IMR-90 (cell line): ENCODE measurements at places on chromosomes 16 and 17. TPM values are rescaled to one million over a fixed set of nuclear protein-coding genes. Genes with fewer than 3 reads are reported as not detected.

DNA sequence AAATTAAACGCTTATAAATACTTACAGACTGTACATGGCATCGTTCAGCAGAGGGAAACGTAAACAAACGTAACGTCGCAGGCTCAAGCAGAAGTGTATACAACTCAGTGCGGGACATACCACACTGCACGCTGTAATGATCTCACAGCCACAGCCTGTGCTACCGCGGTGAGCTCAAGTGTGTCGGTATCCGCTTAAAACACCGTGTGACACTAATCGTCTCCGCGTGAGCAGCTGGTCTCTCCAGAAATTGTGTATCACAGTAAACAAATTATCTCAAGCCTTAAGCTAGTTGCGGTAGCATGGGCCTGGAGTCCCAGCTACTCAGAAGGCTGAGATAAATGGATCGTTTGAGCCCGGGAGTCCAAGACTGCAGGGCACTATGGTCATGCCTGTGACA lies 115.3 kb downstream of the ANKRD11 start:
- peak; percentile 87 for DNase-seq

- DNase-seq = no peak
These were observed 27.6 kb downstream of the SLC38A10 start for GRCh38 chr17:81267390-81268067.

- DNase-seq = no peak
These were observed 10.9 kb downstream of the PITPNA start for GRCh38 chr17:1551741-1552140.

- no peak for DNase-seq
These were observed 13.8 kb upstream of the SP6 start for GRCh38 chr17:47864791-47865216.

- DNase-seq = no peak
These were observed 121.9 kb upstream of the GSE1 start for GRCh38 chr16:85491058-85491771.

GRCh38 chr17:73960469-73960868 lies 243.0 kb upstream of the RPL38 start:
- no peak for DNase-seq

DNA sequence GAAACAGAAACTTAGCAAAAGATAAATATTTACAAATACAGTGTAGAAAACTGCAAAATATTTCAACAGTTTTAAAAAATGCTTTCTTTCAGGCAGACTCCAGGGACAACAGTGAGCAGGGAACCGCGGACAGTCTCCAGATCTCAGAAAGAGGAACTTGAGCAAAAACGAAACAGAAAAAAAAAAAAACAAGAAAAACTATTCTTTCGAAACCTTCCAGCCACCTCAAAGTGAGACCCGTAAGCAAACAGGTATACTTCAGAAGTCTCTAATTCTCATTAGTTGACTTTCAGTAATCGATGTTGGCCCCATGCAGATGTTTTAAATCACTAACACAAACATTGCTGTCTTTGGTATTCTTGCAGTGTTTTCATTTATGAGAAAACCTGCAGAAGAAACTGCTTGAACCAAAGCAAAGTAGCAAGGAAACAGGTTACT lies 15.7 kb upstream of the CCL1 start:
- no peak for DNase-seq

GRCh38 chr16:10831894-10832886 lies 13.6 kb upstream of the TVP23A start:
- no peak for DNase-seq

GRCh38 chr17:78337244-78338109 lies 22.4 kb downstream of the SOCS3 start:
- DNase-seq = peak; percentile 93

The ARL5C gene
- polyA plus RNA-seq = not detected in 2 replicates

The GIT1 gene
- 34.2 and 37.1 TPM in 2 replicates for polyA plus RNA-seq

The DHODH gene
- 4.1 and 4.5 TPM in 2 replicates for polyA plus RNA-seq

The TBC1D3 gene
- polyA plus RNA-seq = not detected in 2 replicates

The EMC8 gene
- 48.9 and 54.7 TPM in 2 replicates for polyA plus RNA-seq

The HSD11B2 gene
- 0.26 and 0.27 TPM in 2 replicates for polyA plus RNA-seq
